ENCODE measurements at places on chromosomes 16 and 17.

- no peak for DNase-seq
Measured at GRCh38 chr16:74186561-74186971, 110.0 kb upstream of the PSMD7 start.

DNA sequence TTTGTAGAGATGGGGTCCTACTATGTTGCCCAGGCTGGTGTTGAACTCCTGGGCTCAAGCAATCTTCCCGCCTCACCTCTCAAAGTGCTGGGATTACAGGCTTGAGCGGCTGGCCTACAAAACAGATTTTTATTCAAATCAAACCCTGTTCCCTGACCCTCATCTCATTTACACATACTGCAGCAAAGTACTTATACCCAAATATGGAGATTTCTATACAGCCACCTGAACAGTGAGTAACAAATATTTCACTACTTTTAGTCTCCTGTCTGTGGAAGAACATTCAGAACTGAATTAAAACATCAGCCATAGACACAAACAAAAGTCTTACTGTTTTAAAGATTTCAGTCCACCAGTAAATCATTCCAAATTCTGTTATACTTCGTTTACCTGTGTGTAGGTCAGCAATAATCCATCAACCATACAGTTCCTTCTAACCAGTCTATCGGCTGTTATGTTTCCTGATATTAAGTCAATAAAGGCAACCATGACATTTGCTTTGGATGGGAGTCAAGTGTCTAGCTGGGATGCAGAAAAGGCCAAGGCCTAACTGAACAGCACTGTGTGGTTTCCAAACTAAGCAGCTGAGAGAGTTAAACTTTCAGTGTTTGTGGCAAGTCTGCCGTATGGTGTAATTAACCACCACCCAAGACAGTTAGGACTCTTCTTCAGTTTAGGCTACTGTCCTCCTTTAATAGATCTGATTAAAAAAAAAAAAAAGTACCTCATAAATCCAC, 22.3 kb downstream of the ERN1 start:
- DNase-seq = no peak

DNA sequence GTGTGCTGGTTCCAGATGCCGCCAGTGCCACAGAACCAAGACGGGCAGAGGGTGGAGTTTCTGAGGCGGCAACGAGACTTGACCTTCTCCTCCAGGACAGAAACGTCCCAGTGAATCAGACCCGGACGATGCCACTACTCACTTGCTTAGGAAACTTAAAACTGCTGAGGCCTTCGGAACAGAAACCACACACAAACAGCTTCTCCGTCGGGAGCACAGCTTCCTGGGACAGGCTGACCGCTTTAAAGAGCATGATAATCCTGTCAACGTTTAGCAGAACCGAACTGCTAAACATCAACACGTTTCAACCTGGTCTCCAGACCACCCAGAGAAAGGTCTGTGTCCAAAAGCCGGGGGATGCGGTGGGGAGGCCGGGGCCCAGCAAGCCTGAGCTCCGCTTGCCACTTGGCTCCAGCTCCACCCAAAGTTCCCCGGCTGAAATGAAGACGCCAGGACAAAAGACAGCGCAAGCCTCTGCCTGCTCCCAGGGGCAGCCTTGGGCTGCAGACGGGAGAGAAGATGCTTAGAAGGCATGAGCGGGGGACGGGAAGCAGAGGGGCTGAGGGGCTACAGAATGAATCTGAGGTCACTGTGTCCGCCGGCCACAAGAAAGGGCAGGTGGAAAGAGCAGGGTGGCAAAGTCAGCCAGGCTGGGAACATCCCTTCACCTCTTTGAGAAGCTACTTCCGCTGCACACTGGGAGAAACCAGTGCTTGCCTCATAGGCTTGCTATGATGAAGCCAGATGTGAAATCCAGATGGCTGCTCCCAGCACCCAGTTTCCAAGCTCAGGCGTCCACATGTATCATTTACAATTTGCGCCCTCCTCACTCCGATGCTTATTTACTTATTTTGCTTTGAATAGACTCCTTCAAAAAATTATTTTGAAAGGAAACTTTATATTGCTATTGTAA, 69.0 kb downstream of the MRM3 start:
- DNase-seq = no peak

DNA sequence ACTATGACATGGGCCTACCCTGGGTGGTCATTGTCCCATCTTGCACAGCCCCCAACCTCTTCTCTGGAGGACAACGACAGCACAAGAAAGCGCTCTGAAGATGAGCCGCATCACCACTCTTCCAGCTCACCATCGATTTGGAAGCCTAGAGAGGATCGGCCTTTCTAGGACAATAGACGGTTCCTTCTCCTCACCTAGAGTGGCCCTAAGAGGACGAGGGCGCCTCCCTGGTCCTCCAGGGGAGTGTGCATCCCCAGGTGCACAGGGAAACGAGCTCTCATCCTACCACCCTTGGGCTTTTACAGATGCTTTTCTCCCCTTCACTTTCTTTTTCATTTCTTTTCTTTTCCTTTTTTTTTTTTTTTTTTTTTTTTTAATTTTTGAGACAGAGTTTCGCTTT, 20.3 kb upstream of the SLC52A1 start:
- no peak for DNase-seq

DNA sequence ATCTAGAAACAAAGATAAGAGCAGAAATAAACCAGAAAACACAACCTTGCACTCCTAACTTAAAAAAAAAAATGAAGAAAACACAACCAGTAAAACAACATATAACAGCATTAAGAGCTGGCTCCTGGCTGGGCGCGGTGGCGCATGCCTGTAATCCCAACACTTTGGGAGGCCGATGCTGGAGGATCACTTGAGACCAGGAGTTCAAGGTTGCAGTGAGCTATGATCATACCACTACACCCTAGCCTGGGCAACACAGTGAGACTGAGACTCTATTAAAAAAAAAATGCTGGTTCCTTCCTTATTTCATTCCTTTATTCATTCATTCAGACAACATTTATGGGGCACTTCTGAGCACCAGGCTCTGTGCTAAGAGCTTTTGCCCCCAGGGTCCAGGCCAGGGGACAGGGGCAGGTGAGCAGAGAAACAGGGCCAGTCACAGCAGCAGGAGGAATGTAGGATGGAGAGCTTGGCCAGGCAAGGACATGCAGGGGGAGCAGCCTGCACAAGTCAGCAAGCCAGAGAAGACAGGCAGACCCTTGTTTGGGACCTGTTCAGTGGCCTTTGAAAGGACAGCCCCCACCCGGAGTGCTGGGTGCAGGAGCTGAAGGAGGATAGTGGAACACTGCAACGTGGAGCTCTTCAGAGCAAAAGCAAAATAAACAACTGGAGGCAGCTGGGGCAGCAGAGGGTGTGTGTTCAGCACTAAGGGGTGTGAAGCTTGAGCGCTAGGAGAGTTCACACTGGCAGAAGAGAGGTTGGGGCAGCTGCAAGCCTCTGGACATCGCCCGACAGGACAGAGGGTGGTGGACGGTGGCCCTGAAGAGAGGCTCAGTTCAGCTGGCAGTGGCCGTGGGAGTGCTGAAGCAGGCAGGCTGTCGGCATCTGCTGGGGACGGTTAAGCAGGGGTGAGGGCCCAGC, 2.6 kb downstream of the STH start:
- no peak for DNase-seq
